ENCODE measurements at places on chromosomes 7 and 10. TPM values are rescaled to one million over a fixed set of nuclear protein-coding genes. Genes with fewer than 3 reads are reported as not detected.

GRCh38 chr7:6268907-6269306 is 3.5 kb downstream of the CYTH3 start:
- no peak for DNase-seq

The OR2A1 gene
- total RNA-seq, result 0.36 TPM

- DNase-seq, result peak; percentile 83
These were observed 48.1 kb downstream of the RGS10 start for GRCh38 chr10:119494236-119495020.

- no peak for DNase-seq
These were observed 639.0 kb downstream of the IPMK start for GRCh38 chr10:57628592-57629284.

DNA sequence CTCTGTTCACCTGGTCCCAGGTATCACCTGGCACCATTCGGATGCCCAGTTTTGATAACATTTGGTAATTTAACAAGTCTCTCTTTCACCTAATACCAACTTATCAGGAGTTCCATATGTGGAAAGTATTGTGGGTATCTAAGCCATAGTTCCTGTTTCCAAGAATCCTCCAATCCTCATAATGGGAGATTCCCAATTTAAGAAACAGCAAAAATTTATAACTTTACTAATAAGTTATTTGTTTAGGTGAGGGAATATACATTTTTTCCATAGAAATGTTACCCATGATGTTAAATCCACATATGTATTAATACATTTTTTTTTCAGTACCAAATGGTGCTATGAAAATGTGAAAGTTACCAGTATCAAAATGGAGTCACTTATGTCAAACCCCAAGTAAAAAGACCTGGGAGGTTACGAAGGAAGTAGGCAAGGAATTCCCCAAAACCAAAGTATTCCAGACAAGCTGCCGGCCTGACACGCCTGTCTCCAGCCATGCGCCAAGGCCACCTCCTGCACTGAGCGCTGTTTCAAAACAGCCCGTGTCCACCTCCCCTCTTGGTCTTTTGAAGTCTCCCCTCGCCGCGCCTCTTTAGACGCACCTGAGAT is 44.8 kb downstream of the PRKCQ start:
- DNase-seq, result no peak

- no peak for DNase-seq
These were observed 89.4 kb downstream of the TBXAS1 start for GRCh38 chr7:139918480-139918879.

DNA sequence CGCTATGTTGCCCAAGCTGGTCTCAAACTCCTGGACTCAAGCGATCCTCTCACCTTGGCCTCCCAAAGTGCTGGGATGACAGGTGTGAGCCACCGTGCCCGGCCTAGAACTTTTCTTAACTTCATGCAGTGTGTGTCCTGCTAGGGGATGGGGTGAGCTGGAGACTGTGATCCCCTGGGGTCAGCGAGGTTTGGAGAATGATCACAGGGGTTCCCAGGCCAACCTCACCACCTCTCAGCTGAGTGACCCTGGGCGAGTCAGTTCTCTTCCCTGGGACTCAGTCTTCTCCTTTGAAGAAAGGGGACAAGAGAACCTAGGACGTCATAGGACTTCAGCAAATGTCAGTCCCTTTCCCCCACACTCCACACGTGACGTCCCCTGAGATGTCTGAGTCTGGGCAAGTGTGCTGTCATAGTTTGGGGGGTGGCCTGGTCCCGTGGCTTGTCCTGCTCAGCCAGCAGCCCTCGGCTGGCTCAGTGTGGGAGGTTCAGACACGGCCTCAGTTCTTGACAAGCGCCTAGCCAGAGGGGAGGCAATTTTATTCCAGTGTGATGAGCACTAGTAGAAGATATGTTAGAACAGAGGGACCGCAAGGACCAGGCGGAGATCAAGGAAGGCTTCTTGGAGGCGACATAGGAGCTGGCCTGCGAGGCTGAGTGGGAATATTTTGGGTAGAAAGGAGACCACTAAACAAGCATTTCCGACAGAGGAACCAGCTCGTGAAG is 43.3 kb upstream of the ELN start:
- DNase-seq, result peak; percentile 53

DNA sequence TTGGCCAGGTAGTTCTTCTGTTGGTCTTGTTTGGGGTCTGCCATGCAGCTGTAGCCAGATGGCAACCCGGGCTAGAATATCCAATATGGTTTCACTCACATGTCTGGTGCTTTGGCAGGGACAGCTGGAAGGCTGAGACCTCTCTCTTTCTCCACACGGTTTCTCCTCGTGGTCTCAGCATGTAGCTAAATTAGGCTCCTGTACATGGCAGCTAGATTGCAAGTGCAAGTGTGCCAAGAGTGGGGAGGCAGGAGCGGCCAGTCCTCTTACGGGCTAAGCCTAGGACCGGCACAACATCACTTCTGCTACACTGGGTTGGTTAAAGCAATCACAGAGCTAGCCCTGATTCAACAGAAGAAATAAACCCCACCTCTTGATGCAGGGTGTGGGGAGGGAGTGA is 9.3 kb upstream of the PDE1C start:
- no peak for DNase-seq

DNA sequence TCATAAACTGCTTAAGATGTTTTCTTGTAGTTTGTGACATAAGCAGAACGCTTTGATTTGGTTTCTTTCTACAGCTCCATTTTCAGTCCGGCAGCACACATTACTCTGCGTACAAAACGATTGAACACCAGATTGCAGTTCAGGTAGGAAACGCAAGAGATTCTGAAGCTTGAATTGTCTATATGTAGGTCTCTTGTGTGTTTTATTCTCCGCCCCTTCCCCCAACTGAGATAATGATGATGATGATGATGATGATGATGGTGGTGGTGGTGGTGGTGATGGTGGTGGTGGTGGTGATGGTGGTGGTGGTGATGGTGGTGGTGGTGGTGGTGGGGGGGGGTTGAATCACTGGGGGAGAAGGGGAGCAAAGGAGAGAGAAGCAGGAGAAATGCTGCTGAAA is 14.4 kb downstream of the TCF7L2 start:
- no peak for DNase-seq

GRCh38 chr7:121397822-121398221 is 1.7 kb upstream of the FAM3C start:
- DNase-seq, result no peak

- no peak for DNase-seq
These were observed 120.3 kb upstream of the FOXK1 start for GRCh38 chr7:4561795-4562194.

DNA sequence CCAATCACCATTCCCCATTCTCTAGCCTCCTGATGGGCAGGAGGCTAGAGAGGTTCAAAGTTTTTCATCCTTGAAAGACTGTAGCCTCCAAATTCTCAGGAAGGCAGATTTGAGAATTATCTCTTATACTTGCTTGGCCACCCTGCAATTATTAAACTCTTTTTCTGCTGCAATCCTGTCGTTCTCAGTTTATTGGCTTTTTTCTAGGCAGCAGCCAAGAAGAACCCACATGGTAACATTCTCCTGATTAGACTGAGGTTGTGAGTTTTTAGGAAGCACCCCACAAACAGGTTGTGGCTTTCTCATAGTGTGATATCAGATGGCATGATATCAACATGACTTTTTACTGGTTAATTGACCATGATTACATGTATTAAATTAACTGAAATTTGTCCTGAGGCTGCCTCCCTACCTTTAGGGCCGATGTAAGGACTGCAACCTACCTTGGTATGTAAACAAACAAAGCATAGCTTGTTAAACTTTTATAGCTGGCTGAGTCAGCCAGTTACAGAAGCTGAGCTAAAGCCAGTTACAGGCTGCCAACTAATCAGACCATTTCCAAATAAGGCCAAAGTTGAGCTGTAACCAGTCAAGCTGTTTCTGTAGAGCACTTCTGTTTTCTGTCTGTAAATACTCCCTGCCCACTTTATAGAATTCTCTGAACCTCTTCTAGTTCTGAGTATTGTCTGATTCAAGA is 3.2 kb upstream of the ZNF248 start:
- DNase-seq, result no peak

DNA sequence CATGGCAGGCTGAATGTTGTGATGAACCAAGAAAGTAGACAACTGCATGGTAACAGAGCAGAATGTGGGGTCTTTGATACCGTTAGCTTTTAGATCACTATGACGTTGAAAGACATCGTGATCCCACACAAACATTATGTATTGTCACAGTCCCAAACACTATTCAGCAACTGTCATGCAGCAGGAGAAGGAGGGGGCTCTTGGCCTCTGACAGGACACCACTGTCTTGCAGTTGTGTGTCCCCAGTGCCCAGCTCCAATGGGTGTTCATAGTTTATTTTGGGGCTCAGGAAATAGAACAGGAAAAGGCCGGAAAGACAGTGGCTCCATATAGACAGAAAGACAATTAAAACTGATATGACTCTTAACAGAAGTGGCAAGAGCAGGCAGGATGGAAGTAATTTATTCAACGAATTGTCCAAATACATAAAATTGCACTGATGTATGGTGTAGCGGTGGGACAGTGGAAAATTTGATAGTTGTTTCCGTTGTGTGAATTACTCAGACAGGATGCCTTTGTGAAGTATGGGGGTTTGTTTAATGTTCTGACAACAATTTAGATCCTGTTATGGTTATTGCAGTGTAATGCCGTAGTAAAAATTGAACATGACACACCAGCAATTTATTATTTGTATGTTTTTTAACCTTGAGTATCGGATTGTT is 292.0 kb downstream of the LRMDA start:
- no peak for DNase-seq
